Right cardiac atrium (tissue), 5 donors: ENCODE measurements at places on chromosomes 12 and 14. TPM values are rescaled to one million over a fixed set of nuclear protein-coding genes. Genes with fewer than 3 reads are reported as not detected.

- no peak for DNase-seq
Observed at GRCh38 chr12:95532851-95533250, 18.4 kb downstream of the USP44 start.

- DNase-seq, result no peak
Observed at GRCh38 chr12:88600272-88600671, 20.0 kb upstream of the KITLG start.

- DNase-seq, result peak; percentile 68
Observed at GRCh38 chr14:100662879-100663760, 63.6 kb upstream of the DLK1 start.

DNA sequence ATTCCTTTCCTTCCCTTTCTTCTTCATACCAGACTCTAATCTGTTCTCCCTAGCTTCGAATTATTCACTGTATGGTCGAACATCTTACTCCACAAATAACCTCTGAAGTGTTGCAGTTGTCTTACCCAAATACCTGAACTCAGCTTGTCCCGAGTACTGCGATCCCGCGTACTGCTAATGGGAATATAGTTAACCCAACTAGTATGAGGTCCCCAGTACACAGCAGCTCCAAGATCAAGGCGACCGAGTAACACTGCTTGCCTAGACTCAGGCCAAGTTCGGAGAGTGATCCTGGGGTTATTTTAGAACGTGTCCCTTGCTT is 462 bp upstream of the ETNK1 start:
- no peak for DNase-seq

DNA sequence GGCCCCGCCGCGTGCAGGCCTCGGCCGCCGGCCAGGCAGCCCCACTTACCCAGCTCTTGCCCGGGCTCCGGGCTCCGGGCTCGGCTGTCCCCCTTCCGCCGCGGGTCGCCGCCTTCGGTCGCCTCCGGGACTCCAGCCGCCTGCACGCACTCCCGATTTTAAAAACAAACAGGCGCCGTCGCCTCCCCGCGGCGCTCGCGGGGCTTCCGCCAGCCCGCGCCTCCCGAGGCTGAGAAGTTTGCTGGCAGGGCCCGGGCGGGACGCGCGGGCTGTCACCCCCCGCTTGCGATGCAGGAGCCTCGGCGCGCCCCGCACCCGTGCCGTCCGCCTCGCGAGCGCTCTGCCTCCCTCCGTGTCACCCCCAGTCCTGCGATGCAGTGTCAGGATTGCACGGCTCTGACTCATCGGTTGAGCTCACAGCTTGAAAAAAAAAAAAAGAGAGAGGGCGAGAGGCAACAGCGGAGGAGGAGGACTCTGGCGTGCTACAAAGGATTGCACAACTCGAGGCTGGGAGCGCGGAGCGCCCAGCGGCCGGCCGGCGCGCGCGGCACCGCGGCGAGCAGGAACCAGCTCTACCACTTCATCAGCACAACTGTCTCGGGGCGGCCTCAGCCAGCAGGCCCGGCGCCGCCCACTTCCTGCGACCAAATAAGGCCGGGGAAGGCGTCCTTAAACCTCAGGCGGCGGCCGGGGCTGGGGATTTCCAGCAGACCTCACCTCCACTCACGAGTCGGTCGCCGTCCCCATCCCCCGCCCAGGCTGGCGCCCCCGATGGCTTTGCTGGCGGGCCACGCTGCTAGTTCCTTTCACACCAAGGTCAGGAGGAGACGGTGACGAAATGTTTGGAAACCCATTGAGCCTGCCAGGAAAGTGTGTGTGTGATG is 45.8 kb upstream of the PNMA1 start:
- peak; percentile 97 for DNase-seq

- no peak for DNase-seq
Observed at GRCh38 chr14:74045522-74045921, 26.4 kb downstream of the BBOF1 start.

DNA sequence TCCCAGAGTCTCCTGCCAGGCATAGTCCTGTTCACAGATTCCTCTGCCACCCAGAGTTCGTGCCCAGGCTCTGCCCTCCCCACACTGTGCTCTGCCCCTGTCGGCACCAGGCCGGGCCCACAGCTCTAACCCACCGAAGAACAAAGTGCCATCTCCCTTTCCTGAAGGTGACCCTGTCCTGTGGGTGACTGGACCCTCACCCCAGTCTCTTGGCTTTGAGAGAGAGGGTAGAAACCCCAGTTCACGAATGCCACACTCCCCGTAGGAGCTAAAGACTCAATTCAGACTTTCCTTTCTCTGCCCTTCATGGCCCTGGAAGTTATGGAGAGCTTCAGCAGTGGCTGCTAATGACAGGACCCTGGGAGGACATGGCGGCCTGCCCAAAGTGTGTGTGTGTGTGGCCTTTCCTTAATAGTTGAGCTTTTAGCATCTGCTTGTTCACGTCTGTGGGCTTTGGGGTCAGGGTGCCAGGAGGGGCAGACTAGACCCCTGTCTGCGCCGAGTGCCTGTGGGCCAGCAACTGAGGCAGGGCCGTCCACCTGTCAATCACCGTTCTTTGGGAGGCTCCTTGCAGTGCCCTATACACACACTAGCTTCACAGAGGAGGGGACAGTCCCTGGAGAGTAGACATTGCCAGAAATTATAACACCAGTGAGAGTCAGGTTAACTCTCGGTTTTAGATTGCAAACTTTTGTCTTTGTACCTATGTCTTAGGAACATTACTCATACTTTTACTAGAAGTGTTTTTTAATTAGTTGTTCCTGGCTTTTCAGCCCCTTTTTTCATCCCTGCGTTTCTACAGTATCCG is 84.6 kb upstream of the DYNC1H1 start:
- no peak for DNase-seq

DNA sequence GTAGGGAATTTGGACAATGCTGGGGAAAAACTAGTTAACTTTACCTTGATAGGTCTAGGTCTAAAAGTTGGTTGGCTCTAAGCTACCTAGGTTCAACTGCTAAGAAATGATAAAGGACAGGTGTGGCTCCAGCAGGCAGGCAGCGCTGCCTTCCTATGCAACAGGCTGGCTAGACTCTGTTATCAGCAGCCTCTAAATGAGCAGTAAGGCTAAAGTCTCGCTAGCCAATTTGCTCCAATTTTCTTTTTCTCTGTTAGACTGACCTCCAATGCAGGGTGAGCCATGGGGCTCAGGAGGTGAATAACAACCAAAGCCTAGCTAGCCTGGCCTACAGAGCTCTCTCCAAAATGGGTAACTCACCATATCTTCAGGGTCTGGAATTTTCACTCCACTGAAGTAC is 26.5 kb downstream of the DMAC2L start:
- DNase-seq, result no peak

DNA sequence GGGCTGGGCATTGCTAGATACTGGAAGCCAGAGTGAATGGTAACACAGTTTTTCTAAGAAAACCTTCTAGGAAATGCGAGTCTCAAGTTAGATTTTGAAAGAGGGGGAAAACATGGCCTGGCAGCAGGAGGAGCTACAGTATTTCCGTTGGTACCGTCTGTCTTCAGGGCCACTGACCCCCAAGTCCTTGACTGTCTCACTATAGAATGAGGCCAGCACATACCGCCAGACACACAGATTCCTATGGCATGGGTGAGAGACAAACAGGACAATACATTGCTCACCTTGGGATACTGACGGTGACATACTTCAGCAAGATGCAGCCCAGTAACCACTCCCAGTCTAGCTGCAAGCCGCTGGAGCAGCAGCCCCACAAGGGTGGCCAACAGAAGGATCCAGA is 21.7 kb downstream of the SLC11A2 start:
- DNase-seq, result no peak

DNA sequence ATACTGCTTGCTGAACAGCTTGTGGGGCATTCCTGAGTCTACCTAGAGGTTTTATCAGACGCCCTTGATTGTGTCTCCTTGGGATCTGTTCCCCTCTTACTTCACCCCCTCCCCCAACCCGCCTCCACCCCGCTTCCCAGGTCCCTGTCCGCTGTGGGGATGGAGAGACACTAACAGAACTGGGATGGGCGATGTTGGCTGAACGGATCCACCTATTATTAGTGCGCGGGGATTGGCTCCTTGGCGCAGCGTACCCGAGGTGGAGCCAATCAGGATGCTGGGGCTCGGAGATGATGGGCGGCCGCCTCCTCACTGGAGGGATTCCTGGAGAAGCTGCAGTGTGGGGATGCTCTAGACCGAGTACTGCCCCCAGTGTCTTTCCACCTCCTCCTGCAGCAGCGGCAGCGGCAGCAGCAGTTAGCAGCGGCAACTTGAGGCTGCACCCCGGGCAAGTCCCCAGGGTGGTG is at the start of gene SYT1:
Gene SYT1 (plus strand): TSS at position 372 of the 467 bp plus-strand sequence.
- DNase-seq, result peak; percentile 48

- no peak for DNase-seq
Observed at GRCh38 chr12:28569698-28570411, 379.6 kb downstream of the CCDC91 start.

DNA sequence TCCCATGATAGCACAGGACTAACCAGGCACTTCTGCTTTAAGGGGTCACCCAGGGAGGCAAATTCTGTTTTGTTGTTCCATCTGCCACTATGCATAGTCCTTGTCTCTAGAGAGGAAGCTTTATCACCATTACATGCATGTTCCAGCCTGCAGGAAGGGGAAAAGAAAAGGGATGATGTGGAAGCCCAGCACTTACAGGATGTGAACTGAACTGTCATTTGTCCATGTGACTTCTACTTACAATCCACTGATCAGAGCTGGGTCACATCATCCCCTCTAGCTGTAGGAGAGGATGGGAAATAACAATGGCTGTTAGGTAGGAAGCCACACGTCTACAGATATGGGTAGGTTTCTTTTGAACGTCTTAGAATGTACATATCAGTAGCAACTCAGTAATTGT is 203.1 kb downstream of the PTPRO start:
- no peak for DNase-seq

DNA sequence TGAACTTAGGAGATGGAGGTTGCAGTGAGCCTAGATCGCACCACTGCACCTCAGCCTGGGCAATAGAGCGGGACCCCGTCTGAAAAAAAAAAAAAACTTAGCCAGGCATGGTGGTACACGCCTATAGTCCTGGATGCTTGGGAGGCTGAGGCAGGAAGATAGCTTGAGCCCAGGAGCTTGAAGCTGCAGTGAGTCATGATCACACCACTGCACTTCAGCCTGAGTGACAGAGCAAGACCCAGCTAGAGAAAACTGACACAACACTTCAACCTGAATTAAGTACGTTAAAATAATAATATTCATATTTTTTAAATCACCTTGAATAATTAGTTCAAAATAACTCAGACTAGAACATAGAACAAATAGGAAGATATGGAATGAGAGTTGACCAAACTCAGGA is 5.7 kb upstream of the CATSPERB start:
- no peak for DNase-seq

GRCh38 chr12:55925371-55925770 is 2.3 kb downstream of the PYM1 start:
- no peak for DNase-seq

- DNase-seq, result no peak
Observed at GRCh38 chr12:4112734-4113325, 160.7 kb upstream of the CCND2 start.

DNA sequence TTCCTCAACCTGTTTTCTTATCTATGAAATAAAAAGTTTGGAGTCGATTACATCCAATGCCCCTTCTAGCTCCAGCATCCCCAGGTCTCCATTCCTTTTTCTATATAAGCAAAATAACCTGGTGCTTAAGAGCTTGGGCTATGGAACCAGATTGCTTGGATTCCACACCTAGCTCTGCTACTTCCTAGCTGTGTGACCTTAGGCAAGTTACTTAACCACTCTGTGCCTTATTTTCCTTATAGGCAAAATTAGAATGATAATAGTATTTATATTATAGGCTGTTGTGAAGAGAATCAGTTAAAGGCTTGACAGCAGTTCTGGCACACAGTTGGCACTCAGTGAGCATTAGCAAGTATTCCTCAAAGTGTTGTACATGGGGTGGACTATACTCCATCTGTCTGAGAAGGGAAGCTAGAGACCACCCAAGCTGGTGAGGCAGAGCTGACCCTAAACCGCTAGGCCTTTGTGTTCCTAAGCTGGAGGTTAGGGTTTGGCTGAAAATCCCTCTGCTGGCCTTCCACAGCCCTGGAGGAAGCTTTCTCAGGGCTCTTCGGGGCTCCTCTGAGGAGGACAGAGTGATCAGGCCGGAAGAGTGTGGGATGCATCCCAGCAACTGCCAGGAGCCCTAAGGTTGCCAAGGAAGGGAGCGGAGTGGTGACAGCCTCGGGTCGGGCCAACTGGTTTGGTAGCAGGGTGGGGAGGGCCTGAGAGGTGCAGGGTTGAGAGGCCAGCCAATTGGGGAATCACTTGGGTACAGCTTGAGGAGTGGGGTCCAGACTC is 6.0 kb upstream of the KRT4 start:
- DNase-seq, result no peak

- peak; percentile 78 for DNase-seq
Observed at GRCh38 chr14:76920331-76921087, 94.3 kb downstream of the LRRC74A start.

GRCh38 chr14:48748151-48748675 is 838.0 kb downstream of the RPS29 start:
- no peak for DNase-seq

DNA sequence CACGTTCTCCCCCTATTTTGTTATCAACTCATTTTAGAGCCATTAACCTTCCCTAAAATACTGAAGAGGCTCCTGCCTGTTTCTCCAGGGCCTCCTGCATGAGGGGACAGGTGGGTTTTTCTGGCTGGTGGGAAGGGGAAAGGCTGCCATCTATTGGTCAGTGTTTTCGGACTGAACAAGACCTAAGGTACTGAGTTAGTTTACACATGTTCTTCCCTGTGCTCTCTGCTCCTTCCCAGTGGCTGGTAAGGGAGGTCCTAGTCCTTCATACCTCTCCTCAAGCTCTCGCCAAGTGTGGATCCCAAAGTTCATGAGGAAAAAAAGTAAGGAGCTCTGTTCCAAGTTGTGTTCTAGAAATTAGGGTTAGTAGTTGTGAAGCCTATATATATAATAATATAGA is 357.5 kb downstream of the FSCB start:
- no peak for DNase-seq

- DNase-seq, result no peak
Observed at GRCh38 chr12:91866566-91866965, 279.1 kb downstream of the BTG1 start.

DNA sequence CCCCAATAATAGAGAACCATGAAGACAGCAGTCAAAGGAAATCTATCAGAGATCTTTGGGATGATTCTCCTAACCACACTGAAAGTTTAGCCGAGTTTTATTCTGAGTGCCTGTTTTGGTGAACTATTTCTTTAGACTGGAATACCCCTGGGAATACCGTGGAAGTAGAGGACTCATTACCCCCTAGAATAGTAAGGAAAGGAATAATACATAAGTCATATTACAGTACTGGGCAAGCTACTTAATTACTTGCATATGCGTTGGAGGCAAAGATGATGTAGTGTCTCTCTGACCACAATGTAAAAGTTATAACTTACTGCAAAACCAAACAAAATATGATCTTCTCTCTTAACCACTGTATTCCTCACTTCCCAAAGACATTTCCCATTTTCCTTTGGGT is 25.5 kb downstream of the ZC2HC1C start:
- no peak for DNase-seq

GRCh38 chr12:49842519-49843352 is at the start of gene BCDIN3D:
TSS of gene BCDIN3D (minus strand) at chr12:49843106. CDS start at chr12:49843087, 19 bp downstream.
- peak; percentile 97 for DNase-seq

Gene SPTLC2
- 10.7 TPM for total RNA-seq

Gene SIX4
- 3.6 TPM for total RNA-seq

Gene ADAM21
- 0.34 TPM for total RNA-seq

Gene TSPAN9
- 183 TPM for total RNA-seq

Gene SCN8A
- 0.58 TPM for total RNA-seq
